NCI-H1092 (cell line): ENCODE measurements at places on chromosomes 1 and 21.

- DNase-seq, result no peak
Observed at GRCh38 chr21:26441149-26441548, 131.9 kb downstream of the CYYR1 start.

- no peak for DNase-seq
Observed at GRCh38 chr1:210025870-210026269, 87.9 kb downstream of the SYT14 start.

DNA sequence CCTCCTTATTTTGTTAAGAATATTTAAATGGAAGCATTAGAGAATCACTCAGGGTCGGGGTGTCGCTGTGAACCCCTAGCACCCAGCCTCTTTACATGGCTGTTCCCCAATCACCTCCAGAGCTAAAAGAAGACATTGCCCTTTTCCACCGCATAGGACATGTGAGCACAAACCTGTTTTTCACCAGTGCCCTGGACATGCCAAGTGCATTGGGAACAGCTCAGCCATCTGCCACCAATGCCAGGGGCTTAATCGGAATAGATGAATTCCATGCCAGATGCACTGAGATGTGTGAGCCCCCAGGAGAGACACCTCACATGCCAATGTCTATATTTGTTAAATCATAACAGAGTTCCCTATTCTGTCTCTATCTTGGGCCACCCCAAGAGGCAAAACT is 33.3 kb downstream of the EIF2D start:
- no peak for DNase-seq

GRCh38 chr1:166165661-166166328 is 1.0 kb downstream of the FAM78B start:
- no peak for DNase-seq

- no peak for DNase-seq
Observed at GRCh38 chr1:212453156-212453857, 20.6 kb downstream of the NENF start.

- no peak for DNase-seq
Observed at GRCh38 chr1:228463009-228463558, 24.1 kb upstream of the RNF187 start.

DNA sequence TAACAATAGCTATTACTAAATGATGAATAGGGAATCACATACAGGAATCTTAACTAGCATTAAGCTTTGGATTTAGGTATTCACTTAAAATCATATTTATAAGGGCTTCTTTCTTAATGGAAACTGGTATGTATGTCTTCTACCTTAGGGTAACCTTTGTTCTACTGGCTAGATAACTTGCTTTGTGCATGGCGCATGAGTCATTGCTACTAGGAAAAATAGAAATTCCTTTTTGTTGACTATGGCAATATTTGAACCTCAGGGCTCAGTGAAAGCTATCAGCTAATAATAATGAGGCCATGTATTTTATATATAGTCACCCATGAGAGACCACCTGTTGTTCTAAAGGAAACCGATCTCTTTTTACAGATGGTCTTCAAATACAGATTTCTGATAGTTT is 72.5 kb downstream of the RPS6KC1 start:
- DNase-seq, result no peak

DNA sequence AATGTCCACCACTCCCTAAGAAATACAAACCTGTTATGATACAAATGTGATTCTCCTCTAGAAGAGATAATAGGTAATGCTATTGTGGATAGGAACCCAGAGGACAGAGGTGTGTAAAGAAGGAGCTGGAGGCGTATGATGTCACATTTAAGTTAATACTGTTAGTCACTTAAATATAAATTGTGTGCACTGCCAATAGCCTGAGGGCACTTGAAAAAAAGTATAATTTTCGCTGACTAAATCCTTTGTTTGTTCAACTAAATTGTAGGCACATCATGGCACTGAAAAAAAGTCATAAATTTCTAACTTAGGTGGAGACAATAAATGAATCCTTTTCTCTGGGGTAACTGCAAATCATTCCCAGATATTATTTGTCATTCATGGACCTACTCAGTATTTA is 4.4 kb downstream of the RCSD1 start:
- DNase-seq, result no peak

DNA sequence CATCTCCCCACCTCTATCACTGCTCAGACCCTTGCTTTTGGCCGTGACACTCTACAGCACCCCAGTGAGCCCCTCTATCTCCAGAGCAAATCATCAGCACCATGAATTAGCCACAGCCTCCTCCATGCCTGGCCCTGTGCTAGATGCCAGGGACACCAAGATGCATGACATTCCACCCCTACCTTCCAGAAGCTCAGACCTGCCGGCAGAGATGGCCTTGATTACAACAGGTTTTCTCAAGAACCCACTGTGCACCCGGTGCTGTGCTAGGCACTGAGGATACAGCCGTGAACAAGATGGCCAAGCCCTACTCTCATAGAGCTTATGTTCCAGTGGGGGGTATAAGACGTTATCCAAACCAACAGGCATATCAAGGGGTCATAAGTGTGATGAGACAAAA is 30.6 kb downstream of the CDK18 start:
- DNase-seq, result no peak

GRCh38 chr1:150764617-150765101 is 919 bp downstream of the CTSS start:
- DNase-seq, result no peak

DNA sequence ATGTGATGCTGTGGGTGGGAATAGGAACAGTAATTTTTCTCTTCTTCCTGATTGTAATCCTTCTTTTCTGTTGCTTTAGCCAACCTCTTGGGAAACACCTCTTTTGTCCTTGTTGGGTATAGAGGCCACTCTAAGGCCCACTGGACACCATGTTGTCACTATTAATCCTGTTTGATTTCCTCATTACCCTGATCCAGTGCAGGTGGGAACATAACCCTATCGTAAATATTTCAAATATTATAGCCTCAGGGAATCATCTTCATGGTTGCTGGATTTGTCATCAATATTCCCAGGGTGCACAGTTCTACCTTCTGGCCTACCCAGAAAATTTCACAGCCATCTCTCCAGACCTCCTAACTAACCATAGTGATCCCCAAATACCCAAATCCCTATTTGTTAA is 27.9 kb upstream of the SLC6A9 start:
- DNase-seq, result no peak

GRCh38 chr1:180218806-180219765 is 11.0 kb upstream of the LHX4 start:
- DNase-seq, result no peak
